ENCODE measurements at places on chromosomes 3 and 15.

- DNase-seq, result no peak
Measured at GRCh38 chr3:191197761-191198306, 1.2 kb upstream of the OSTN start.

- peak; percentile 78 for DNase-seq
Measured at GRCh38 chr15:75454471-75455378, 3.2 kb upstream of the SIN3A start.

GRCh38 chr3:9441501-9442221 is 44.2 kb downstream of the SETD5 start:
- DNase-seq, result no peak

DNA sequence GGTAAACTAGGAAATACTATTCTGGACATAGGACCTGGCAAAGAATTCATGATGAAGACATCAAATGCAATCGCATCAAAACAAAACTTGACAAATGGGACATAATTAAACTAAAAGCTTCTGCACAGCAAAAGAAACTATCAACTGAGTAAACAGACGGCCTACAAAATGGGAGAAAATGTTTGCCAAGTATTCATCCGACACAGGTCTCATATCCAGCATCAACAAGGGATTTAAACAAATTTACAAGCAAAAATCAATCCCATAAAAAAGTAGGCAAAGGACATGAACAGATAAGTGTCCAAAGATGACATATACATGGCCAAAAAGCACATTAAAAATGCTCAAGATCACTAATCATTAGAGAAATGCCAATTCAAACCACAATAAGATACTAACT is 1088.9 kb downstream of the NAALADL2 start:
- no peak for DNase-seq

DNA sequence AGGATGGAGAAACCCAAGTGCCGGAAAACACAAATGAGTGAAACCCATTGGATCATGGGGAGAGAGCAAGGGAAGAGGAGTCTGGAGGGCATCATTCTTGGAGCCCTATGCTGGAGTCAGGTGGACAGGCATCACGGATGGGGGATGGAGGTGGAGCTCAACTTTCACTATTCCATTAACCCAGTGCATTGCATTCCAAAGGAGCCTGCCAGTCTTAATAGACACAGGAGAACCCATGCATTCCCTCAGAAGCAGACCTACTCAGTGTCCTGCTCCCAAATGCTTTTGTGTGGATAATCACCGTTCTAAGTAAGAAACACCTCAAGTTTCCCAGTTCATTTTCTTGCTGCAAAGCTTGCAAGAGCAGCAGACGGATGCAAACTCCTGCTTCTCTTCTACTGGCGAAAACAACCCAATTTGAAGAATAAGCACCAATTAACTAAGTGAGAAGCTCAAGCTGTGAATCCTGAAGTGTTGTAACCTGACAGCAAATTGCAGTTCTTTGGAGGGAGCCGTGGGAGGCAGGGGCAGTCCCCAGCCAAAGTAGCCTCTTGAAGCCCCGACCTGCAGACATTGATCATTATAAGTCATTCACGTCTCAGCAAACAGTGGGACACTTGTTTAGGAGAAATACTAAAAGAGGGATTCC is 25.3 kb downstream of the SEMA5B start:
- DNase-seq, result peak; percentile 56

- no peak for DNase-seq
Measured at GRCh38 chr3:77917225-77917624, 877.3 kb downstream of the ROBO2 start.

- no peak for DNase-seq
Measured at GRCh38 chr15:42409011-42409410, 49.7 kb downstream of the CAPN3 start.

DNA sequence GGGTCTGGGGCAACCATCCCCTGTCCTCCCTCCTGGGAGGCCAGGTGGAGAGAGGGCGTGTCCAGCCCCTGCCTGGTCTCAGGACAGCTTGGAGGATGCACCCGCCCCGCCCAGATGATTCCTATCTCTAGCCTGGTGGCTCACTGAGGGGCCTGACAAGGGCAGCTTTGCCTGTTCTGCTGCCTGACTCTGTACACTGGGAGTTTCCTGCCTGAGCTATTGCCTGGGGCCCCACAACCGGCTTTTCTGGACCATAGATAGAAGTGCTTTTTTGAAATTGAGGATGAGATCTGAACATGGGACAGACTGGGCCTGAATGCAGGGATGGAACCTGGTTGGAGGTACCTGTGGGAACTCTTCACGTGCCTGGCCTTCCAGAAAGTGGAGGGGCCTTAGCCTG is 751 bp upstream of the PLA2G4E start:
- DNase-seq, result no peak

DNA sequence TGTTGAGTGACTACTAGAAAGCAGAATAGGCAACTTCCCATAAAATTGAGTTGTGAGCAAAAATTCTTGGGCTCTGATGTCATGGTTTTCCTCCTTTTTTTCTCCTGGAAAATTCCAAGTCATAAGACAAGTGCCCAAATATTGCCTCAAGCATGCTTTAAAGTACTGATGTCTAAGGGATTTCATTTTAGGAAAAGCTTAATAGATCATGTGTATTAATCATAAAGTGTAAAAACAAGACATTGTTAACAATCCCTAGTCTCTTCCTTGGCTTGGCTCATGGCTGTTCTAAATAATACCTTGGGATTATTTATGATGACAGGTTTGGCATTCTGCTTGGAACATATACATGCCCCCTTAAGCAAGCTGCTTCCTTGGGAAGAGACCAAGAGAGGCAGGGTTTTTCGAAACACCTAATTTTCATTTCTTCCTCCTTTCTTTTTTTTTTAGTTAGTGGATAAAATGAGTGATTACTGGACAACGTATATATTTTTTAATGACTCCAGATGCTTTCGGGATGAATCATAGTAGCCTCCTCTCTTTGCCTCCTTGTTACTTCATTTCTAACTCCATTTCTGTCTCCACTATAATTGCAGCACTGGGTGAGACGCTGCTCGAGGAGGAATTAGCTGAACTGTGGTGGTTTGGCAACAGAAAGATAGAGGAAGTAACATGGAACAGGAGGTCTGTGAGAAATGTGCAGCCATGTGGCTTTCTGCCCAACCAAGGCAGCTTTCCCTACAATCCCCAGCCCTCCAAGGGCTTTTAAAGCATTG is 104.9 kb downstream of the TPRG1 start:
- no peak for DNase-seq

GRCh38 chr15:33104212-33104611 is 90.3 kb downstream of the FMN1 start:
- DNase-seq, result no peak

DNA sequence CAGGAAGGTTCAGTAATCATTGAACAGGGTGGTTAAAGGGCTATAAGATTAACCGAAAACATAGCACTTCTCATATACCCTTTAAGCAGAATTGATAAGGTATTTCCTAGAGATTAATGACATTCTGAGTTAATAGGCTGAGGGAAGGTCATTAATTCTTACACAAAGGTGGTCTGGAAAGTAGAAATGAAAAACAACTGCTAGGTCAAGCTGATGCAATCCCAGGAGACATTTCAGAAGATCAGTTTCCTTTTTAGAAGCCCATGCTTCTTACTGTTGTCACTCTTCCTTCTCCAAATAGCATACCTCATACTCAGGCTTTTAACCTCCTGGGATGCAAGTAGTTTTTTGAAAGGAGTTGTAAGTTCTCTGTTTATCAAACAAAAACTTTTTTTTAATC is 8.8 kb downstream of the FILIP1L start:
- no peak for DNase-seq

GRCh38 chr3:197539651-197540051 is 16.1 kb downstream of the BDH1 start:
- DNase-seq, result no peak

- peak; percentile 82 for DNase-seq
Measured at GRCh38 chr3:51967384-51968169, at the start of gene PCBP4. PCBP4 (minus strand) TSS chr3:51967454; CDS start chr3:51961240, 6,214 bp downstream.

DNA sequence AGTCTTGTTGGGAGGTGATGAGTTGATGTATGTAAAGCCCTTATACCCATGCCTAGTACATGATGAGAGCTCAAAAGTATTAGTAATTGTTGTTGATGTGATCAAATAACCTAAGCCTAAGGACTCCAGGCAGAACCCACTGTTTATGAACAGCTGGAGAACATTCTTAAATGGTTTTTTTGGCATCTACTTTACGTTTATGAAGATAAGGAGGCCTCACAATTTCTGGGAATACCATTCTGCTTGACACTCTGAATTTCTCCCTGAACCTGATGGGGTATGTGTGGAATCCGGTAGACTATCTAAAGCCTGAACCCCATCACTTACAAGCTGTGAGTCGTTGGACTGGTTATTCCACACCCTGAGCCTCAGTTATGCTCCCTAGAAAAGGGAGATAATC is 244.6 kb upstream of the WNT5A start:
- no peak for DNase-seq

GRCh38 chr15:42165106-42165505 is 8.7 kb upstream of the PLA2G4F start:
- DNase-seq, result no peak

GRCh38 chr15:80183886-80184285 is 31.1 kb downstream of the FAH start:
- peak; percentile 21 for DNase-seq

DNA sequence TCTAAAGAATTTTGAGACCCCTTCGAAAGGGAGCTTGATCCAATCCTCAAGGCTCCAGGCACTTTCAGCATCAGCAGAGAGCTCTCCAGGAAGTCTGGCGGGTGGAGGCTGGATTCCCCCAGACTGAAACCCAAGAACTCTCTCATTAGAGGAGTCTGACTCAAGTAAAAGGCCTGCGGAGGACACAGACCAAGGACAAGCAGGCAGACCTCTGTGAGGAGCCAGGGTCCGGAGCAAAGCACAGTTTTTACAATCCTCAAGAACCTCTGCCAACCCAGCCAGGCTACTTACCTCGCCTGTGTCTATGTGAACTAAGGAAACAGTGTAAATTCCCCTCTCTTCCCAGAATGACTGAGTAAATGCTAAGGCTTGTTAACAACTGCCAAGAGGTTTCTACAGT is 86.2 kb downstream of the FBN1 start:
- DNase-seq, result peak; percentile 63

DNA sequence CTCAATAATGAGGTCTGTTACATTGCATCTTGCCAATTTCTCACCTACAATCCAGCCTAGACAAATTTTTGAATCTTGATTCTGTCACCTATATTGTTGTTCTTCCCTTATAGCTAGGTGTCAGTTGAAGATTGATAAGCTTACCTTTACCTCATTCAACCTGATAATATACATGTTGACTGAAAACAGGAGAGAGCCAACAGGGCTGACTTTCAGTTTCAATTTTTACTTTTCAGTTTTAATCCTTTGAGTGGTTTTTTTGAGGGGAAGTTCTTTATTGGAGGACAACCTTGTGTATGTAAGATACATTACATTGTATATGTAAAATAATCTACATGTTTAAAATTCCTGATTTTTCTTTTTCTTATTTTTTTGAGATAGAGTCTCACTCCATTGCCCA is 5.8 kb downstream of the ATP13A5 start:
- DNase-seq, result no peak

DNA sequence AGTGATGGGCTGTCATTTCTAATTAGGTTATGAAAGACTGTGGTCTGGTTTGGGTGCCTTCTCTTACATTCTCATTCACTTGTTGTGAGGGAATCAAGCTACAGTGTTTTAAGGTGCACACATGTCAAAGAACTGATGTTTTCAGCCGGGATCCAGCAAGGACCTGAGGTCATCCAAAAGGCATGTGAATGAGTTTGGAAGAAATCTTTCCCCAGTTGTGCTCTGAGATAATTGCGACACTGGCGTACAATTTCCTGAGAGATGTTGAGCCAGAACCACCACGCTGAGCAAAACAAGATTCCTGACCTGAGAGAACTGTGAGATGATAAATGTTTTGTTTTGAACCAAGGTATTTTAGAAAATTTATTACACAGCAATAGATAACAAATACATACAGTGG is 295.3 kb upstream of the SLITRK3 start:
- DNase-seq, result peak; percentile 5

- DNase-seq, result no peak
Measured at GRCh38 chr3:143988306-143988705, 16.7 kb downstream of the DIPK2A start.

- peak; percentile 90 for DNase-seq
Measured at GRCh38 chr3:66372681-66373350, 128.0 kb downstream of the LRIG1 start.

DNA sequence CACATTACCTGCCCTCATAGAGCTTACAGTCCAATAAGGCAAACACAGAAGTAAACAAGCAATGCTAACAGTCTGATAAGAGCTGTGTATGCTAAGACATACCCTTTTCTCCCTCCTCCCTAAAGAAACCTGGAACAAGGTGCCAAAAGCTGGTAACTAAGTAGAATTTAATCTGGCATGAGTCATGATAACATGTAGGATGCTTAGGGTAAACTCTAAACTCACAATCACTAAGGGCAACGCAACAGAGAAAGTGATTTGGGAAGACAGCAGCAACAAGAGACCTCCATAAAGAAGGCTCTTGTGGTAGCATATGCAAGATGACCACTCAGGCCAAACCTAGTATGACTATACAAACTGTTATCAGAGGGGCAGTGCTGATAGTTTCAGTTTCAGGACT is 55.5 kb downstream of the MYO1E start:
- no peak for DNase-seq

DNA sequence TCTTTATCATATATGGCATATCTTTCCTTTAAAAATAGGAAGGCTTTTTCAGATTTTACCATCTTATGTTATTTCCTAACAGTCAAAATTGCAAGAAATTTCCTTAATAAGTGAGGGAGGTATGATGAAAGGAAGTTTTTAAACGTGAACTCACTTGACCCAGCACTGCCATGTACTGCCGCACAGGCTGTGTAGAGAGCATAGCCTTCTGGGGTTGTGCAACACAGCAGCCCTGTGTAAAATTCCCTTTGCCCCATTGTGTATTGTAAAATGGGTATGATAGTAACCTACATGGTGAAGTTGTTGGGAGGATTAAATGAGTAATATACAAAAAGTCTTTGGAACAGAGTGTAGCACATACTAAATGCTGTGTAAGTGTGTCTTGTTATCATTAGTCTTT is 78.6 kb downstream of the PEX5L start:
- no peak for DNase-seq

- DNase-seq, result no peak
Measured at GRCh38 chr3:72272356-72272755, 487.4 kb upstream of the PROK2 start.

- peak; percentile 22 for DNase-seq
Measured at GRCh38 chr3:133487920-133488540, 85.5 kb upstream of the CDV3 start.

GRCh38 chr3:194176274-194176991 is 40.5 kb downstream of the HES1 start:
- DNase-seq, result no peak

GRCh38 chr3:171556148-171556547 is 95.9 kb upstream of the TNIK start:
- no peak for DNase-seq

GRCh38 chr3:122678506-122678905 is 2.1 kb upstream of the PARP14 start:
- DNase-seq, result no peak

DNA sequence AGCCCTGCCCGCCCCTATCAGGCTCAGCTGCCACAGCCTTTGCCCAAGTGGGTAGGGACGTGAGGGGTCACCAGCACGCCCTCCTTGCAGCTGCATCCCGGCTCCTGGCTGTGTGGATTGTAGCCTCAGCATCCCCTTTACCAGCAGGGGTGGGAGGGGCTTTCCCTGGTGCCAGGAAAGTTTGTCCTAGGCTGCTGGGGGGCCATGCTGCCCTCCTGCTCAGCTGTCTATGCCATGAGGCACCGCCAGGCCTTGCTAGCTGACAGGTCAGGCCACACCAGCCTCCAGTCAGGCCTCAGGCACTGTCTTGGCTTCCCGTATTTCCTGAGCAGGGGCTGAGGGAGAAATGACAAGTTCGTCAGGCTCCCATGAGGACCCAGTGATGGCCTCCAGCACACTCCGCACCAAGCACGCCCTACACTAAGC is 32.3 kb downstream of the TKT start:
- DNase-seq, result no peak

GRCh38 chr3:86948822-86949221 is 42.1 kb downstream of the VGLL3 start:
- DNase-seq, result no peak
